ENCODE measurements at places on chromosomes 7 and 10.

- DNase-seq, result peak; percentile 38
Measured at GRCh38 chr7:82247814-82248433, 195.7 kb downstream of the CACNA2D1 start.

DNA sequence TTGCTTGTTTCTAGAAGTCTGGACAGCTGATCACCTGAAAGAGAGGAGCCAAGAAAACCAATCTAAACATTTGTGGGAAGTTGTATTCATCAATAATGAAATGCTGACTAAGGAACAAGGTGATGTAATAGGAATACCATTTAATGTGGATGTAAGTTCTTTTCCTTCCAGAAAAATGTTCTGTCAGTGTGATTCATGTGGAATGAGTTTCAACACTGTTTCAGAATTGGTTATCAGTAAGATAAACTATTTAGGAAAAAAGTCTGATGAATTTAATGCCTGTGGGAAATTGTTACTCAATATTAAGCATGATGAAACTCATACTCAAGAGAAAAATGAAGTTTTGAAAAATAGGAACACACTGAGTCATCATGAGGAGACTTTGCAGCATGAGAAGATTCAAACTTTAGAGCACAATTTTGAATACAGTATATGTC lies 39.8 kb upstream of the ZNF37A start:
- no peak for DNase-seq

GRCh38 chr7:39490296-39490695 lies 75.9 kb upstream of the YAE1 start:
- no peak for DNase-seq

DNA sequence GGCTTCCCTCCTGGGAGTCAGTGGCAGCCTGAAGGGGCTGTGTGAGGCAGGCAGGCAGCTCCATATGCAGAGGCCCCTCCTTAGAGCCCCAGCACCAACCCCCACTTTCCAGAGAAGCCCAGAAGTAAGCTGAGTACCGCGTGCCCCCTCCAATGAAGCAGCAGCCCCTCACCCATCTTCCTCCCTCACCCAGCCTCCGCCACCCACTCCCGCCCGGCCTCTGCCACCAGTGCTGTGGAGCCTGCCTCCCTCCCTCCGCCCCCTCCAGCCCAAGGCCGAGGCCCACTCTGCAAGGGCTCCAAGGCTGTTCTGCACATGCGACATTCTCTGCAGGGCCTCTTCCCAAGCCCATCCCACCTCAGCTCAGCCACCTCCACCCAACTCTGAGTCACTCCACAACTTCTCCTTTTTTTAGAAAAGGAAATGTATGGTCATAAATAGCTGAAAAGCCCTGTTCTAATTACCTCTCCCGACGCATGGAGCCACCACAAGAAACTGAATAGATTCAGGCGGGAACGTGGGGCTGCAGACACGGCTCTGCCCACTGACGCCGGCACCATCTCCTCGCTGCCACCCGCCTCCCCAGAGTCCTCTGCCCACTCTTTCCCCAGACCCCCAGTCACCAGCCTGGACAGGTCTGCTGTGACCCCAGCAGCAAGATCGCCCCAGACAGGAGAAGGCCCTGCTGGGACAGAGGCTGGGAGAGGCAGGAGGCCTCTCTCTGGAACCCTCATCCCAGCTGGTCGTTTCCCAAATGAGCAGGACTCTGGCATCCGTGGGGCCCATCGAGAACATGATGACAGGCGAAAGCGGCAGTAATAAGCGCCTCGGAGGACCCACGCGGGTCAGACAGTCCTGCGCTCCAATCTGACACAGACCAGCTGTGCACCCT lies 213.9 kb downstream of the MAD1L1 start:
- DNase-seq, result no peak

Measured in NCI-H2081 treated with DMSO at 0.1 percent for 48 hours (cell line).